ENCODE measurements at places on chromosomes 1 and 21.

GRCh38 chr21:36917471-36918158 is 48.9 kb downstream of the HLCS start:
- DNase-seq = peak; percentile 68

GRCh38 chr21:45409466-45410150 is 4.6 kb downstream of the COL18A1 start:
- no peak for DNase-seq

GRCh38 chr1:84376000-84376910 is 22.0 kb upstream of the DNASE2B start:
- DNase-seq = no peak

GRCh38 chr1:56501888-56502287 is 77.5 kb downstream of the PLPP3 start:
- DNase-seq = no peak

GRCh38 chr1:175195281-175195680 is 2.7 kb upstream of the KIAA0040 start:
- DNase-seq = no peak

GRCh38 chr1:93471284-93471683 is 23.4 kb downstream of the FNBP1L start:
- DNase-seq = no peak

DNA sequence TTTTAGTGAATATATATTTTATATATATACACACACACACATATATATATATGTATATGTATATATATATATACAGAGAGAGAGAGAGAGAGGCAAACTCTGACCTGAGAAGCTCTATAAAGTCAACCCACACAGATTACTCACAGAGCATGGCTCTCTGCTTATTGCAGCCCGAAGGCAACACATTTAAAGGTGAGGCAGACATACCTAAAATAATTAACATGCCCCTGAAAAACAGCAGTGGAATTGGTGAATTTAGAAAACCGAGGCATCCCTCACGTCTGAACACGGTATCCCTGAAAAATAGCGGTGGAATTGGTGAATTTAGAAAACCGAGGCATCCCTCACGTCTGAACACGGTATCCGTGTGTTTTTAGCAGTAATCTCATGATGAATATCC is 228.2 kb downstream of the KIF26B start:
- DNase-seq = no peak

DNA sequence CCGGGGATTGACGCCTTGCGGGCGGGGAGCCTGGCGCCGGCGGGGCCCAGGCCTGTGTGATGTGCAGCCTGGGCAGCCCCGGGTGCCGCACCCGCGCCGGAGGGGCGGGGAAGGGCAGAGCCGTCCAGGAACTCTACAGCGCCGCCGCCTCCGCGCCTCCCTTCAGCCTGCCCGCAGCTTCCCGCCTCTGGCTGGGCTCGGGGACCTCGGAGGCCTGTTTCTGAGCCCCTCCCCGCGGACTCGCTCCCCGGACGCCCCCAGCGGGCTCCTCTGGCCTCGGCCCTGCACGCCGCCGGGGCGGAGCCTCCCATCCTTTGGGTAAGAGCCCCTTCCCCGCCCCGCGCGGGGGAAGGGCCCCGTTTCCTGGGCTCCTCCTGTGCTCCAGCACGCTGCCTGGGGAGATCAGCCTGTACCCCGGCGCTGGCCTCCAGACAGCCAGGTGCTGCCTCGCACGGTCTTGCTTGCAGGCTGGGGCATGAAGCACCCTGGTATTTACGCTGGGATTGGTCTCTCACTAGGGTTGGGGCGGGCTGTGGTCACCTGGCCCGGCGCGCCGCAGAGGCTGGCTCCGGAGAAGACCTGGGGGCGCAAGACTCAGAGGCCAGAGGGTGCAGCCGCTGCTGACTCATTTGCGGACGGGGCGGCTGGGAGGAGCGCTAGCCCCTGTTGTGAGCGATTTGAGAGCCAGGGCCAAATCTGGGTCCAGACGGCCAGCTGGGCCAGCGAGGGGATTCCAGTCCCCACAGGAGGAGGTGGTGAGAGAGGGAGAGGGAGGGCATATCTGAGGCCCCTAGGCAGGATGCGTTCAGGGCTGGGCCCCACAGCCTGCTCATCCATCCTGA is 5.7 kb upstream of the ACOT11 start:
- peak; percentile 44 for DNase-seq

DNA sequence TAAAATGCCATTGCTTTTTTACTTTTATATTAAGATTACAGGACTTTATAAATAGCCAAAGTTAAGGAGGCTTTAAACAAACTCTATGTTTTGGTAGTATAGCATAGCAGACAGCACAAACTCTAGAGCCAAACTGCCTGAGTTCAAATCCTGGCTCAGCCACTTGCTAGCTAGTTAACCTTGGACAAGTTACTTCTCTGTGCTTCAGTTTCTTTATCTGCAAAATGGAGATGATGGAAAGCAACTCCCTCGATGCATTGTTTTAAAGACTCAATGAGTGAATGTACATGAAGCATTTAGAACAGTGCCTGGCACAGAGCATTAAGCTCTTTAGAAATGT is 21.3 kb downstream of the C1QB start:
- DNase-seq = no peak

DNA sequence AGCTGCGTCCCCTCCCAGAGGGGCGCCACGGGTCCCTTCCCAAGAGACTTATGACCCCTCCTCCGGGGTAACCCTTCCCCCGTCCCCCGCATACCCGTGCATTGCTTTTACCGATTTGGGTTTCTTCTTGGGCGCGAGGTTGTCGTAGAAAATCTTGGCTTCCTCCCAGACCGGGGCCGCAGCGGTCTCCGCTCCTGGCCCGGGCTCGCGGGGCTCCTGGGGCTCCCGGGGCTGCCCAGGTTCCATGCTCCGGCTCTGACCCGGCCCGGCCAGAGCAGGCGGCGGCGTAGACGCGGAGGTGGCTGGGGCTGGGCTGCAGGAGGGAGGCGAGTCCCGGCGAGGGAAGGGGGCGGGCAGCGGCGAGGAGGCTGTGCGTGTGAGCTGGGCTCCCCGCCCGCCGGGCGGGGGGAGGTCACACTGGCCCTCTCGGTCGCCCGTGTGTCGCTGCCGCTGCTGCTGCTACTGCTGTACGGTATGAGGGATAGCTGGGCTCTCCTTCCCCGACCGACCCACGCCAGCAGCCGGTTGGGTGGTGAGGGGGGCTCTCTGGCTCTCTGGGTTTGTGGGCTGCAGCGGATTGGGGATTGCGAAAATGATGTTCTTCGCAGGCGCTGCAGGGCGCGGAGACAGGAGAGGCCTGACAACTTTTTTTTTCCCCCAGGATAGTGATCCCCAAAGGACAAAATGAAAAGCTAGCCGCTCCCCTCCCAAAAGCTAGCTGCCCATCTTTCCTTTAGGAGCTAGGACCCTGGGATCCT is at the start of gene NT5C1A:
TSS of gene NT5C1A (minus strand) at position 315 of the 758 bp plus-strand sequence. CDS start at position 246, 69 bp downstream.
- no peak for DNase-seq

GRCh38 chr1:118081387-118081786 is 103.6 kb downstream of the SPAG17 start:
- DNase-seq = no peak

- no peak for DNase-seq
Observed at GRCh38 chr1:12441414-12442105, 176.4 kb downstream of the DHRS3 start.

GRCh38 chr1:153513023-153513422 is 22.8 kb downstream of the S100A6 start:
- DNase-seq = no peak

- peak; percentile 68 for DNase-seq
Observed at GRCh38 chr1:96538111-96538641, 183.4 kb upstream of the PTBP2 start.

DNA sequence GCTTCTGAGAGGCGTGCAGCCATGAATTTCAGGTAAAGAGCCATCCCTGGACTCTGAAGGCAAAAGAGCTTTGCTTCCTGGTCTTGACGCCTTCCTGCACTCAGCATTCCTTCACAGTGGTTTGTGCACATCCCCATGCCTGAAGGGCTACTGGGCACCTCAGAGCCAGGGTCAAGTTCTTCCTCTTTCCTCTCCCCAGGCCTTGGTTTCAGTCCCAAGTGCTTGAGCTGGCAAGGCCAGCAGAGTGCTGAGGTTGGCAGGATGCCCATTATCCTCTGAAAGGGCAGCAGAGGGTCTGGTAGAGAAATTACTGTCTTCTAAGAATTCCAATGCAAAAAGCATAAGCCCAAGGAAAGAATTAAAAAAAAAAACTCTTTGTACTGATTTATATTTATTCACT is 1064.9 kb downstream of the TTLL7 start:
- no peak for DNase-seq

GRCh38 chr1:9852410-9853248 is 28.9 kb upstream of the CLSTN1 start:
- peak; percentile 35 for DNase-seq

GRCh38 chr1:19640363-19641316 is 3.5 kb upstream of the NBL1 start:
- DNase-seq = peak; percentile 43

GRCh38 chr1:198778049-198778448 is 139.2 kb downstream of the PTPRC start:
- no peak for DNase-seq

DNA sequence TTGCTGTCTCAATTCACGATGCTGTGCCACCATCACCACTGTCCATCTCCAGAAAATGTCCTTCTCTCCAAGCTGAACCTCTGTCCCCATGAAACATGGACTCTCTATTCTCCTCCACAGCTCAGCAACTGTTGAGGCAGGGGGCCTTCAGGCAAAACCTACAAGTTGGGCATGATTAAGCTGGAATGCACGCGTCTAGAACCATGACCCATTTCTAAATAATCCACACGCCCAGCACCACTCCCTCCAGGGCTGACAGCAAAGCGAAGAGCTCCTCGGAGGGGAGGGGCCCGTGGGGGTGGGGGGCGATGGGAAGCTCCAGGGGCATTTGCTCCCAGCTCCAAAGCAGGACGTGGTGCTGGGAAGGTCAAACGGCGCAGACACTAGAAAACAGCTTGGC is 3.3 kb upstream of the HES5 start:
- DNase-seq = peak; percentile 93

DNA sequence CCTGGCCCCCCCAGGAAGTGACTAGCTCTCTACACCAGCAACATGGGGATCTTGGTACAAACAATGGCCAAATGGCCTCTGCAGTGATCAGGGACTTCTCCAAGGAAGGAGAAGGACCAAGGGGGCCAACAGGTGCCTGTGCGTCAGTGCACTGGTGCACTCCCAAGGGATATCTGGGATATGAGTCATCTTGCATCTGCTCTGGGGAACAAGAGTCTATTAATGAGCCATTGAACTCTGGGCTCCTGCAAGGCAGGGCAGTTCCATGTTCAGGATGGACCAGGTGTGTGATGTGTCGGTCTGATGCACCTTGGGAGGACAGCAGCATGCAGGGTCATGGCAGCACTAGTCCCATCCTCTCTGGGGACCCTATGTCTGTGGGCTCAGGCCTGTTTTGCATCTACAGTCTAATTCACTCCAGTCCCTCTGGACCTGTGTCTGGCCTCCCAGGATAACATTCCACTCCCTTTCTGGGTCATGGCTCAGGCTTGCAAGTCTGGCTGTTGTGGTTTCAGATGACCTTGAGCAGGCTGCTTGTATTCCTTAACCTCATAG is 125.3 kb downstream of the TRABD2B start:
- no peak for DNase-seq

DNA sequence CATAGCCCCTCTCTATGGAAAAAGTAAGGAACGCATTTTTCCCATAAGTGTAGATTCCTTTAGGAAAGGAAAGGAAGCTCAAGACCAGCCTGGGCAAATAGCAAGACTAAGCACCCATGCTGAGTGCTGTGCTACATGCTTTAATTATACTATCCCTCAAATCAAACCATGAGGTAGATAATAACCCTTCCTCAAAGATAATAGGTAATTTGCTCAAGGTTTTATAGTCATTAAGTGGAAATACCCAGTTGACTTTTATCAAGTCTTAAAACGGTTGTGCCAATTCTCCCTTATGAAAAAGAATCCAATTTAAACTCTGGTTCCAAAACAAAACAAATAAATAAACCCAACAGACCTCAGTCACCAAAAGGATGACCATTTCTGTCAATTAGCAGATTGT is 3.4 kb downstream of the KIAA0319L start:
- DNase-seq = no peak

- DNase-seq = no peak
Observed at GRCh38 chr1:228543396-228543795, 56.2 kb downstream of the RNF187 start.

DNA sequence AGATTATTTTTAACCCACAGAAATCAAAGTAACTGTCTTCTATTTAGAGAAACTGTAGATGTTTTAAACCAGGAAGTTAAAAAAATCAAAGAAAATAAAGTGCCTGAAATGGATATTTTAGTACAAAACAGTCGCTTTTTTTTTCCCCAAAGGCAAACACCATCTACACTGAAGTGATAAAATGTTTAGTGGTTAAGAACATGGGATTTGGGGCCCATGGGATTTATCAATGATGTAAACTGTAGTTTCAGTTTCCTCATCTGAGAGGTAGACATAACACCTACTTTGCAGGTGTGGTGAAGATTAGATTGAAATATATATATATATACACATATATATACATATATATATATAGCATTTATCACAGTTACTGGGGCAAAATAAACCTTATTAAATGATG is 22.1 kb downstream of the ASPM start:
- DNase-seq = no peak

DNA sequence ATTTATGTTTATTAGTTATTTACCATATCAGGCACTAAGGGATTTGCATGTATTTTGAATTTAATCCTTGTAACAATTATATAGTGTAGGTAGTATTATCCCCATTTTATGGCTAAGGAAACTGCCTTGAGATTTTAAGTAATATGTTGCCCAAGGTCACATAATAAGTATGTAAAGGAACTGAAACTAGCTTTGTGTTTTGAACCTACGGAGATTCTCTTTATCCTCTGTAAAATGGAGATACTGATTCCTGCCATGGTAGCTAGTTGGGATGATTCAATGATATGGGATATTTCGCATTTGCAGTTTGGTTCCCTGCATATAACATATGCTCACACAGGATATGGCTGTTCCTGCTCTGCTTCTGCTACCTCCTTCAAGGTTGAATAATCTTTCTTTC is 144.3 kb downstream of the ST6GALNAC3 start:
- no peak for DNase-seq

- DNase-seq = peak; percentile 57
Observed at GRCh38 chr1:197736685-197737084, 38.6 kb downstream of the DENND1B start.

DNA sequence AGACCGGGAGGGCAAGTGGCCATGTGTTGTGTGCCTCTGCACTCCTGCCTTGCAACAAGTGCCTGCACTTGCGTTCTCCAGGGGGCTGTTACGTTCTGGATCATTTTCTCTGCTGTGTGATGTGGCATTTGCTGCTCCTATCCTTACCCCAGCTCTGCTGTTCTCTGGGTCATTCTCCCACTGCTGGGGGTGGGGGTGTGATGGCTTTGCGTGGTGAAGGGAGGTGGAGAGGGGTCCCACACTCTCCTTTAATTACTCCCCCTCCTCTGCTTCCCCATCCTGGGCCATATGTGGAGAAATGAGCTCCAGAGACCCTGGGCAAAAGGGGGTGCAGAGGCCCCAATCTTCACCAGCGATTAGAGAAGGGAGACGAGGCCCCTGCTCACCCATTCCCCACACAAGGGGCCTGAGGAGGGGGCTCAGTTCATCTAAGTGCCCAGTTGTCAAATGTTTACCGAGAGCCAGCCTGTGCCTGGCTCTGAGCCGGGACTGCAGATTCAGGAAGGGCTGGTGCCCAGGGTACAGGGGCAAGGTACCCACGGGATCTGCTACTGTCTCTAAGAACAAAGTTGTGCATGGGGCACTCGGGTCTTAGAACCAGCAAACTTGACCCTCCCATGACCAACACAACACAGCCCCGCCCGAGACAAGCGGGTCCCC is 355.4 kb downstream of the PTPRU start:
- DNase-seq = no peak

GRCh38 chr1:93566227-93566626 is 115.4 kb downstream of the BCAR3 start:
- no peak for DNase-seq
